ENCODE measurements at places on chromosomes 7 and 10. TPM values are rescaled to one million over a fixed set of nuclear protein-coding genes. Genes with fewer than 3 reads are reported as not detected.

Gene COL1A2
- 1,191 TPM for total RNA-seq

Gene NXPH1
- not detected for total RNA-seq

Gene TRIM50
- total RNA-seq = not detected

Gene SRRT
- 49.1 TPM for total RNA-seq

Gene CXCL12
- total RNA-seq = 34.2 TPM

Gene SLC26A5
- not detected for total RNA-seq

Gene MSRB2
- 7.6 TPM for total RNA-seq
